T-helper 17 cell (primary cell): ENCODE measurements at places on chromosomes 2 and 18.

- no peak for DNase-seq
Observed at GRCh38 chr2:70508711-70509462, 44.7 kb downstream of the TGFA start.

- no peak for DNase-seq
Observed at GRCh38 chr2:124258140-124258880, 233.2 kb downstream of the CNTNAP5 start.

- no peak for DNase-seq
Observed at GRCh38 chr2:193783681-193784080, 1588.9 kb upstream of the TMEFF2 start.

- no peak for DNase-seq
Observed at GRCh38 chr18:41373612-41374011, 581.4 kb upstream of the PIK3C3 start.

GRCh38 chr2:128024816-128025215 lies 3.0 kb downstream of the SAP130 start:
- DNase-seq: no peak
